ENCODE measurements at places on chromosomes 5 and 9.

DNA sequence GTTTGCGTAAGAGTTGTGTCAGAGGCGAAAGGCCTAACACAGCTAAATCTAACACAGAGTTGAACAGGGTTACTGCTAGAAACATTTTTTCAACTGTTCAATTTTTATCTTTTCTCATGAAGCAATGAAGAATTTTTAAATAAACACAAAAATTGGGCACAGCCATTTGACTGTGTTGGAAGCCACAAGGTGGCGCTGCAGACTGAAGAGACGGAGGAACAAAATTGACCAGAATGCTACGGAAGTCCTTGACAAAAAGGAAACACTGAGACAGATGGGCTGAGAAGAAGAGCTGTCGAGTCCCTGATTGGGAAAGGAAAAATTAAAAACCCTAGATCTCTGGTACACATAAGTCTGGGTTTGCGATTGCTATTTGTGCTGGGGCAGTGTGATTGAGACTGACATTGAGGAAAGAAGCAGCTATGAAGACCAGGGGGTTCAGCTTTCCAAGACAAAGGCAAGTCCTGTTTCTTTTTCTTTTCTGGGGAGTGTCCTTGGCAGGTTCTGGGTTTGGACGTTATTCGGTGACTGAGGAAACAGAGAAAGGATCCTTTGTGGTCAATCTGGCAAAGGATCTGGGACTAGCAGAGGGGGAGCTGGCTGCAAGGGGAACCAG, at the start of gene PCDHB9:
Gene PCDHB9, plus strand, starts transcription at position 265 of the 616 bp plus-strand sequence. Its CDS starts 158 bp downstream, at position 423.
- no peak for DNase-seq

- DNase-seq = peak; percentile 3
Observed at GRCh38 chr5:160262151-160263074, 33.1 kb downstream of the FABP6 start.

- DNase-seq = no peak
Observed at GRCh38 chr5:157025093-157025698, 33.7 kb downstream of the HAVCR1 start.

DNA sequence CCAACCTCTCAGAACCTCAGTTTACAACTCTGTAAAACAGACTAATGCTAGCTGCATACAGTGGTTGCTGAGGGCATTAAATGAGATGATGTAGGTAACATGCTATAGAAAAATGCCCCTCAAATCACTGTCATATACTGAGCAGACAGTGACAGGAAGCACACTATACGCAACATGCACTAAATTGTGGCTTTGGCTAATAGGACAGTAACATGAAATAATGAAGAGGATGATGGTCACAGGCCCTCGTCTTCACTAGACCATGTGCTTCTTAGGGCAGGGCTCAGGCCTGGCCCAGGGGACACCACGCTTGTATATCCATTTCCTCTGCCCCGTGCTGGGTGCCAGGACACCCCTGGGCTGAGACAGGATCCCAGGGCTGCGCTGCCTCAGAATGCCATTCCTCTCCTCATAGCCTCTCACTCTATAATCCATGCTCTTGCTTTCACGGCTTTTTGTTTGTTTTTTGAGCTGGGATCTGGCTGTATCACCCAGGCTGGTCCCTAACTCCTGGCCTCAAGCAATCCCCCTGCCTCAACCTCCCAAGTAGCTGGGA, 18.9 kb downstream of the CSF1R start:
- no peak for DNase-seq

DNA sequence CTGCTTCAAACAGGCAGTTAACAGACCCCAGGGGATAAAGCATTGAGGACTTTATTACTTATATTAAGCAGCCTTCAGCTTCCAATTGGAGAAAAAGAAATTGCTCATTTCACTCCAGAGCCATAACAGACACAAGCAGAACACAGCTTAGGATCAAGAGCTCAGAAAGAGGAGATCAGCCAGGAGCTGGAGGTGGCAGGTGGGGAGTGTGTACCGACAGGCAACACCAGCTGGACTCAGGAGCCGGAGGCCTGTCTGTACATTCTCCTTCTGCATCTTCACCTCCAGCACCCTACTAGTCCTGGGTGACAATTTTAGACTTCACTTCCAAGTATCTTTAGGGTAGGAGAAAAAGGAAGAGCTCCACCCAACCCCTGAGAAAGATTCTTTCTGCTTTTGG, 35.8 kb downstream of the NRG2 start:
- no peak for DNase-seq

DNA sequence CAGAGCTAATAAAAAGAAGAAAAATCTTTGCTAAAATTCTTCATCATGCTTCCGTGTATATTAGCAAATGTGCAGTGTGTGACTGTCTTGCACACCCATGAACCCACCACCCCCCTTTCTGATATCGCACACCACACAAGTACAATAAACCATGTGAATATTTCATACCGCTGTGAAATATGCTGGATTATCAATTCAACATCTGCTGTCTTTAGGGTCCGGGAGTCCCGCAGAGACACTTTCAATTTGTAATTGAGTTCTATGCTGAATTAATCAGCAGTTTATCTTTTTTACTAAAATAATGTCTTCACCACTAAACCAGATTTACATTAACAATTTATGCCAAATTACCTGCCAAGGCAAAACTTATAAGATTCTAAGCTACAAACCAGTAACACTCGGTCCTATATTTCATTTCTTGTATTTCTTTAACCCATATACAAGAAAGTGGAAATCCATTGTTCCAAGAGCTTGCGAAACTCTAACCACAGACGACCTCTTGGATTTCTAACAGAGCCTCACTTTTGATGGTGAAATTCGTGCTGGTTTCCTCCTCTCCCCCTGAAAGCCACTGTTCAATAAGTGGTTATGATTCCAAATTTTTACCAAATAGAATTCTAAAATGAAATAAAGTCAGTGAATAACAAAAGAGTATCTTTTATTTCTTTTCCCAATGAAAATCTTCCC, 44.2 kb downstream of the PSMB7 start:
- peak; percentile 79 for DNase-seq

DNA sequence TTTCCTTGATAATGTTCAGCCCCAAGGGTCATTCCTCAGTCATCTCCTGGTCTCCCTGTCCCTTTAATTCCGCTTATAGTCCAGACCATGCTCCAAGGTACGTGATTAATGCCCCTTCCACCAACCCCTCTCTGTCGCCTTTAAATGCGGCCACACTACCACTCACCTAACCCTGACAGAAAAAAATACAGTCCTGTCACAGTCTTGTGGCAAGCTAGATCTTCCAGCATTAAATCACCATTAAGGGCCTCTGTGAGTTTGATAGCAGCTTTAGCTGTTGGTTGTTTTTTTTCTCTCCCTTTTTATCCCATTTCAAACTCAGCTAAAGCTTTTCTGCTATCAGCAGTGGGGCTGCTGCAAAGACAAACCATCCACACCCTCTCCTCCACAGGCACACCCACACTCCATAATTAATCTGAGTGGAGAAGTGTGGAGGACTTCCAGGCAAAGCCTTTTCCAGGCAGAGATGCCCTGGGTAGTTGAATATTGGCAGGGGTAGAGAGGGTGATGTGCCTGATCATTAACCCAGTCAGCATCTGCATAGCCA, 522.7 kb upstream of the CLINT1 start:
- peak; percentile 37 for DNase-seq

- DNase-seq = no peak
Observed at GRCh38 chr9:109423877-109424276, 74.2 kb downstream of the PTPN3 start.

DNA sequence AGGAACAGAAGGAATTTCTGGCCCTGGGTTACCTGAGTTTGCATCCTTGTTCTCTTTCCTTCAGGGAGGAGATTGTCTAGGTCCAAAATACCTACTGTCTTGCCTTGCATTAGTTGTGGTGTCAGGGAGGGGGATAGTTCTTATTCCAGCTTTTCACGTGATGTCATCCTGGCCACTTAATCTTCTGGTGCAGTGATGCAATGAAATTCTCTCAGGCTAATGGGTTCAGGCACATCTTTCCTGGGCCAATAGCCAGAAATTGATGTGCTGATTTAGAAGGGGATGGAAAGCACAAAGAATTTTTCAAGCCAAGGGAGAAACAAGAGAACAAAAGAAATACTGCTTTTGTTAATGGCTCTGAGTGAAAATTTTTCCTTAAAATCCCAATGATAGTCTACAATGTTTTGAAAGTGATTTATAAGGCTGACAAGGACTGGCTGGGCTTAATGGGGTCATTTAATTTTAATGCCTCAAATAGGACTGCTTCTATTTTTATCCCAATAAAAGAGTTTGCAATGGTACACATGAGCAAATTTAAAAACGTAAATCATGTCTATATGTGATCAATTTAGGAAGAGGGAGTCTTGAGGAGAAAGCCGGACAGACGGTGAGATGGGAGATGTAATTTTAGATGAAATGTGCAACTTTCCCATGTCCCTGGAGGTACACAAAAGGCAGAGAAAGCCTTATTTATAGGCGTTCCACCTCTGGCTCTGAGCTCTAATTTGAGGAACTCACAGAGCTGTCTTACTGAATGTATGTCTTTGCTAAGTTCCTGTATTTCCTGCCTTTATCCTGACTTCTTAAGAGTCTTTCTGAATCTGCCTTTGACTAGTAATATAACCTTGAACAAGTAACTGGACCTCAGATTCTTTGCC, 89.3 kb upstream of the SV2C start:
- no peak for DNase-seq

All from fibroblast of the aortic adventitia (primary cell).